ENCODE measurements at places on chromosomes 11 and 22.
A peak's percentile ranks its signal among the peaks of the same experiment; 100 is the strongest.

DNA sequence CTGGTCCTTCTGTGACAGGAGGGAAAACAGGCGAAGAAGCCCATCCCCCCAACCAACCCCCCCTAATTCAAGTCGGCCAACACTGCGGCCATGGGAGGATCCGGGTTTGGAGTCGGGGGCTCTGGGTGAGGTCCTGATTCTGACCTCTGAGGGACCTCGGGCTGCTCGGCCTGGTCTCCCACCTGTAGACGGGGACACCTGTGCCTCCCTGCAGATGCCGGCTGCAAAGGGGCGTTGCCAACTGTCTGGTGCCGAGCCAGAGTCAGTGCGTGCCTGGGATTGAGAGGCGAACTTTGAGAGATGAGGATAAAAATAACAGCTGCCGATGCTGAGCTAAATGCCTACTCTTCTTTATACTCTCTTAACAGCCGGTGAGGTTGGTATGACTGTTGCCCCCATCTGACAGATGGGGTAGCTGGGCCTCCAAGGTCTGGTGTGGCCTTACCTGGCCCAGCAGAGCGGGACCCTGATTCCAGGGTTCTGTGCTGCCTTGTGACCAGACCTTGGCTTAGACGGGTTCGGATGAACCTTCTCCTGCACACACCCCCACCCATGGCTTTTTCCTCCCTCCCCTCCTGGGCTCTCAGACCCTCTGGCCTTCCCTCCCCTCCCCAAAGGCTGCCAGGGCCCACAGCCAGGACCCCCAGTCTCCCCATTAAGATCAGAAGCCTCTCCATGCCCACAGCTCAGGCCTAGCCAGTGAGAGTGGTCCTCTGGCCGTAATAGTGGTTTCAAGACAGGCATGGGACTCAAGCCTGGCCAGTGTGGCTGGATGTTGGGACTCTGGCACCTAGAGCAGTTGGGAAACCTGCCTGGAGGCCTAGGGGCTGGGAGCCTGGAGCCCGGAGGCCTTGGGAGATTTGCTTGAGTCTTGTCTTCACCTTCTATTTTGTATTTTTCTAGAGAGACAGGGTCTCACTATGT lies 41.7 kb downstream of the KCNJ4 start:
- DNase-seq, result no peak

GRCh38 chr11:11351042-11351586 lies 1.9 kb downstream of the CSNK2A3 start:
- no peak for DNase-seq

DNA sequence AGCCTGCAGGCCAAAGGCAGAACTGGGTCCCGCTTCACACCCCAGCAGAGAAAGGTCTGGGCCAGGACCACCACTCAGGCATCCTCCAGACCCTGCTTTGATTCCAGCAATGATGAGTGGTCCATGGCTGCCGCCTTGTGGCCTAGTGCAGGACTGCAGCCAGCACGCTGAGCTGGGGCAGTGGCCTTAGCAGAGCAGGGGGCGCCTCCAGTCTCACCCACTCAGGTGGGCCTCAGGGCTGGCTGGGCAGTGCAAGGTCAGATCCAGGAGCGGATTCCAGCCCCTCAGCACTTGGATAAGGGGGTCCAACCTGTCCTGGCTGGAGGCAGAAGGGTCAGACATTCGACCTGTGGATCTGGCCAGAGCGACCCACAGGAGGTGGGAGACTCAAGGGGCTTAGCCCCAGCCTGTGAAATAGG lies 9.6 kb upstream of the PDE2A start:
- peak; percentile 26 for DNase-seq

DNA sequence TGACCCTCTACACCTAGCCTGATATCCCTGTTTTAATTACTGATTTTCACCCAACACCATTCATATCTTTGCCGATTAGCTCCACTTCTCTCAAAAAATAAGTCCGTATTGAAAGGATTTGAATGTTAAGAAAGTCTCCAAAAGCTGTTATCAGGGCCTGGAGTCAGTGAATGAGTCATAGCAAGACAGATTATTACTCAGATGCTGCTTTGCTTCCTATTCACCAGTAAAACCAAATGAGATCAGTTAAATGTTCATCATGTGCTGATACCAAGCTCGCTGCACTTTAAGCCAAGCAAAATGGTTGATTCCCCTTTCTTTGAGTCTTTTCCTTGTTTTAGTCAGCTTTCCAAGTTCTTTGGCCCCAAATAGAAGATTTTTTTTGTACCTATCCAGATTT lies 228.4 kb downstream of the FAT3 start:
- no peak for DNase-seq

GRCh38 chr11:105622016-105622415 lies 12.1 kb downstream of the GRIA4 start:
- no peak for DNase-seq

GRCh38 chr11:67311556-67312082 lies 8.3 kb downstream of the SSH3 start:
- DNase-seq, result no peak

GRCh38 chr22:39482768-39483167 lies 19.3 kb upstream of the MIEF1 start:
- no peak for DNase-seq

GRCh38 chr11:132343445-132344175 lies 973.2 kb downstream of the NTM start:
- no peak for DNase-seq

DNA sequence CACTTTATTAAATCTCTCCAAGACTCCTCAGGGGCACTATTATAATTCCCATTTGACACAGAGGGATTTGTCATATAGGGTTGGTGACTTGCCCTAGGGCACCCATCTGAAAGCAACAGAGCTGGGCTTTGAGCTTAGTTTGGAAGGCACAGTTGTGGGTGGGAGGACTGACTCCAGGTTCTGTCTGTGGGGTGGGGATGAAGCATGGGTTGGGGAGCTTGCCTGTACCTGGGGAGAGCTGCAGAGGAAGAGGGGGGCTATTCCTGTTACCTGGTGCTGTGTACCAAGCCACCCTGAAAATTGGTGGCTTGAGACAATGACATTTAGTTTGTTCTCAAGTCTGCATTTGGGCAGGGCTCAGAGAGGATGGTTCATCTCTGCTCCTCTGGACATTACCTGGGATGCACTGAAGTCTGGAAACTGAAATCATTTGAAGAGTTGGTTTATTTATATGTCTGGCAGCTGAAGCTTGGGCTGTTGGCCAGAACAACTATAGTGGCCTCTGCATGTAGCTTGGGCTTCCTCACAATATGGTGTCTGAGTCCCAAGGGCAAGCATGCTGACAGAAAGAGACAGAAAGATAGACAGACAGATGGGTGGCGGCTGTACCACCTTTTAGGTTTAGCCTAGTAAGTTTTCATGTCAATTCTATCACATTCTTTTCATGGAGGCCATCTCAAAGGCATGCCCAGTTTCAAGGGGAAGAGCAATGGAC lies 44.9 kb downstream of the LRRC32 start:
- no peak for DNase-seq

DNA sequence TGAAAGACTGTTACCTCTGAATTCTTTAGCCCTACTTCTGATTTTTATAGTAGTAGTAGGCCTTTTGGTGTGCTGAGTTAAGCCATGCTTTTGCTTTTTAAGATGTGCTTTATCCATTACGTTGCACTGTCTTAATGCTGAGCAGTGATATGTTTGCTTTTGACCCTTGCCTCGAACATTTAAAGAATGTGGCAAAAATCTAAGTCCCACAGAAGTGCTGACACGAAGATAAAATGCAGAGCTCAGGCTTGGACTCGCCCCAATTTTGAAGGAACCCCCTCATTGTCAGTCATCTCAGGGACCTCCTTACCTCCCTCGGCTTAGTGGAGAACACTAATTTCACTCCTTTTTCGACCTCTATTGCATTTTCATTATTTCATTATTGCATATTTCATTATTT lies 272.9 kb downstream of the DDX10 start:
- no peak for DNase-seq

DNA sequence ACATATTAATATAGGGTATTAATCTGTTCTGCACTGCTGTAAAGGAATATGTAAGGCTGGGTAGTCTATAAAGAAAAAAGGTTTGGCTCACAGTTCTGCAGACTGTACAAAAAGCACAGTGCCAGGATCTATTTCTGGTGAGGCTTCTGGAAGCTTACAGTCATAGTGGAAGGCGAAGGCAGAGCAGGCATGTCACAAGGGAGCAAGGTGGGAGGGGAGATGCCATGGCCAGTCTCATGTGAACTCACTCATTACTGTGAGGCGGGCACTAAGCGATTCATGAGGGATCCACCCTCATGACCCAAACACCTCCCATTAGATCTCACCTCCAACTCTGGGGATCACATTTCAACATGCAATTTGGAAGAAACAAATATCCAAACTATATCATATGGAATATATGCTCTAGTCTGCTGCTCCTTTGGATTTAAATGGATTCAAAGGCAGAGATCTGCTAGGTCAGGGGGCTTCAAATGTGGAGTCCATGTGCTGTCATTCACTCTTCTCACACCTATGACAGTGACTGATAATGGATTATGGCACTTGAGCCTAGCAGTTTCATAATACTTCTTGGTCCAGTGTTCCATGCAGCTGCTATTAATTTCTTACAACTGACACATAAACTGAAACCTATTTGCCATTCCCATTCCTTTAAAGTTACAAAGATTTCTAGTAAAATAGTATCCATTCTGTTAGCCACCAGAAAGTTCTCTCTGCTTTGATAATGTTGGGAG lies 146.0 kb downstream of the ATG16L2 start:
- DNase-seq, result no peak

GRCh38 chr11:88363004-88363403 lies 25.5 kb upstream of the CTSC start:
- no peak for DNase-seq

DNA sequence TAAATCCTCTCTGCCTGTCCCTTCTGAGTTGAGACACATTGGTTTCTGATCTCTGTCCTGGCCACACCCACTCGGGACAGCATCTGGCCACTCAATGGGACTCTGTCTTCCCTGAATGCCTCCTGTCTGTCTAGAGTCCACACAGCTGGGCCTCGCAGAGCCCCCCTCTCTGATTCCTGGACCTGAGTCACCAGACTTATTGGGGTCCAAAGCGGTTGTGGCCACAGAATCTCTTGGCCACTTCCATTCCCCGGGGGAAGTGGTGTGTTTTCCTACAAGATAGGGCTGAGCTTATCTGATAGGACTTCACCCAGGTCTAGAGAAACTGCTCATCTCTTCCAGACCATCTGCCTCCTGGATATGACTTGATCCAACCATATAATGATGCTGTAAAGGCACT lies 57.4 kb upstream of the WNT11 start:
- no peak for DNase-seq

DNA sequence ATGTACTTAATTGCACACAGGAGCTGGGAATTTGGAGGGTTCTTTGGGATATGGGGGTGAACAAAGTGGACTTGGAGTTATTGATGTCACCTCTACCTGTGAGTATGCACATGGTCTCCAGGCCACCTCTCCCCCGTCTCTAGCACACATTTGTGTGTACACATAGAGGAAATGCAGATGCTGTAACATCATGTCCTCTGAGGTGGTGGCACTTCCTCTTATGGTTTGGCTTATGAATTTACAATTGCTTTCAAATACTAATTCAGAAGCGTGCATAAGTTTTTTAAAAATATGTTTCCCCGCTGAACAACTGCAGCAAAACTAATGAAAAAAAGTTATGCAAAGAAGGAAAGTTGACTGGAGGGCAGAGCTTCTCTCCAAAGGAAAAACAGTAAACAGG lies 152.0 kb upstream of the TENM4 start:
- DNase-seq, result no peak

DNA sequence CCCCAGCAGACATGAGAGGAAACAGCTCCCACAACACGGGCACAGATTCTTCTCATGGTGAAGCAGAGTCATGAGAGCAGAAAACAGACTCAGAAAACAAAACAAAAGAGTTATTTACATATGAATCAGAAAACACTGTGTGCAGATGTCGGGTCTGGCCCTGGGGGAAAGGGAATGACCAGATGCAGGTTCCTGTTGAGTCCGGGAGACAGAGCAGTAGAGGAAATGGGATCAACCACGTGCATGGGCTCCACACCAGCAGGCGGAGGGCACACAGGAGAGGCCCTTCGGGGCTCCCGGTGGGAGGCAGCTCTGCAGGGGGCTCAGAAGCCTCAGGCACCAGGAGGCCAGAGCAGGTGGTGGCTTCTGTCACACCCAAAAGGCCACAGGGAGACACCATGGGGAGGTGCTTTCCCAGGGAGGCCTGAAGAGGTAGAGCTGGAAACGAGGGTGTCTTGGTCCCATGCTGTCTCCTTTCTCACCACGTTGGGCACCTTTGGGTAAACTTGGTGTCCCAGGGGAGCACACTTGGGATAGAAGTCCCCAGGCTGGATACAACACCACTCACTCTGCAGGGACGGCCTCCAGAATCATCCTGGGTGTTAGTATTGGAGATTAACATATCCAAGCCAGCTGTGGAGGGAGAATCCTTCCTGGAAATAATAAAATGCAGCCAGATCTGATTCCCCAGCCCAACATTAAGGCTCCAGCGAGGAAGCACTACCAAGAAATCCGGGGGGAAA lies 764.7 kb downstream of the BRD1 start:
- no peak for DNase-seq

DNA sequence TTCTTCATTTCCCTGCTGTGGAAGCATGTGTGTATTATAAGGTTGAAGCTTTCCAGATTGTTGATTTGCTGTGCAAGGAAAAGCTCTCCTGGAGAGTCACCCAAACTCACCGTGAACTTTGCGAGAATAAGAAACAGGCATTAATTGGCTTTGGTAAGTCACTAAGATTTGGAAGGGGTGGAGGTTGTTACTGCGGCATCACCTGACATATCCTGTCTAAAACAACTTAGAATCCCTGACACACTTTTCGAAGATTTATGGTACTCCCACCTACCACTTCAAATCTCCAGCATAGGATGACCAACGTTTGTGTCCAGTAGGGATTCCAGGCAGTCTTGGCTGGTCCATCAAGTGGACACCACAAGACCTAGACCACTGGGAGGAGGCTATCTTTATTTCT lies 518.3 kb downstream of the MN1 start:
- no peak for DNase-seq

DNA sequence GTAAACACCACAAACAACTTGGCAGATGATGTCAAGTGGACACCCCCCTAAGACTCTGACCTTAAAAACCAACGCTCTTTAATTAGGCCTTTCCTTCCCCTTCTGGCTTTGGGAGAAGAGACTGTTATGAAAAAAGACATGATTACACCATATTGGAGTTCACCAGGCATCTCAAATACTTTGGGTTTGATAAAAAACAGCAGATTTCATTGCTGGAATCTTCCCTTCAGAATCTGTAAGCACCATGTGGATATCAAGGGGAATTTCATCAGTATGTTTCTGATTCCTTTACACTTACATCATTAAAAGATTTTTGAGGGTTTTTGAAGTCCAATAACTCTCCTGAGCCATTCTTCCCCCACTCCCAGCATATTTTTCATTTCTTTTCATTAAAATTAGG lies 85.6 kb downstream of the KIRREL3 start:
- DNase-seq, result no peak

GRCh38 chr11:37712251-37712650 lies 1114.2 kb upstream of the RAG2 start:
- no peak for DNase-seq

Data from NK-92 treated with Interleukin-12 subunit alpha and Interleukin-12 subunit beta, amount 100 ng/mL, for 24 hours (cell line).